ENCODE measurements at places on chromosomes 13 and 19.

- DNase-seq = no peak
Measured at GRCh38 chr19:44614313-44614712, 950 bp downstream of the IGSF23 start.

DNA sequence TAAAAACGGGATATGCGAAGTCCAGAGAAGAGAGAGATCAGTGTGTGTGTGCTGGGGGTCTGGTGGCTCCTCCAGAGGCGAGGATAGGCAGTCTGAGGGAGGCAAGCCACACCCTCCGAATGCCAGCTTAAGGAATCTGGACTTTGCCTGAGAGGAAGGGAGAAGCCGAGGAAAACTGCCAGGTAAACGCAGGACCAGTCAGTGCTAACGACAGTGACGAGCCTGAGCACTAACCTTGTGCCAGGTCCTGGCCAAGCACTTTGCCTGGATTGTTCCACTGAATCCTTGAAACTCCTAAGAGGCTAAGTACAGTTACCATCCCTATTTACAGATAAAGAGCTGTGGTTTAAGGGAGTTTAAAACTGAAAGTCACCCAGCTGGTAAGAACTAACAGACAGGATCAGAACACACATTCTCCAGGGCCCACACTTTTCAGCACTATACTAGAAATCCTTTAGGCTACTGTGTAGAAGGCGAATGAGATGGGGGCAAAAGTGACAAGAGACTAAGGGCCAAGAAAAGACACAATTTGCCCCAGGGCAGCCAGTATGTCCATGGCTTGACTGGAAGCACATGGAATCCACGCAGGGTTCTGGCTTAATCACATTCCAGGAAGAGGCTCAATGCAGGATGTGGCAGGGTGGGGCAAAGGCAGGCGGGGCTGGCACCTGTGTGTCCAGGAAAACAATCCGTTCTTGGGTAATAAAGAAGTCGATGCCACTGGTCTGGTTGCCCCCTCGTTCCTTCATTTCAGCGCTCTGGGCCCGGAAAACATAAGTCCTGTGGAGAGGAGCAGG lies 15.1 kb downstream of the SMG9 start:
- DNase-seq = no peak

DNA sequence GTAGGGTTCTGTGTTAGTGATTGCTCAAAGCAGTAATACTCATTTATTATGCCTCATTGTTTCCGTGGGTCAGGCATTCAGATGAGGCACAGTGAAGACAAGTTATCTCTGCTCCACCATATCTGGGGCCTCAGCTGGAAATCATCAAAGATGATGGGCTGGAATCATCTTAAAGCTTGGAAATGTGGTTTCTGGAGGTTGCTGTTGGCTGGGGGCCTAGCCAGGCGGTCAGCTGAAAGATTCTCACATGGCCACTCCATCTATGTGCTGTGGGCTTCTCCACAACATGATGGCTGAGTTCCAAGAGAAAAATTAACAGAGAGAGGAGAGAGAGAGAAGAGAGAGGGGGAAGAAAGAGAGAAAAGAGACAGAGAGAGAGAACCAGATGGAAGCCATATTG lies 75.5 kb downstream of the OLFM4 start:
- DNase-seq = no peak

DNA sequence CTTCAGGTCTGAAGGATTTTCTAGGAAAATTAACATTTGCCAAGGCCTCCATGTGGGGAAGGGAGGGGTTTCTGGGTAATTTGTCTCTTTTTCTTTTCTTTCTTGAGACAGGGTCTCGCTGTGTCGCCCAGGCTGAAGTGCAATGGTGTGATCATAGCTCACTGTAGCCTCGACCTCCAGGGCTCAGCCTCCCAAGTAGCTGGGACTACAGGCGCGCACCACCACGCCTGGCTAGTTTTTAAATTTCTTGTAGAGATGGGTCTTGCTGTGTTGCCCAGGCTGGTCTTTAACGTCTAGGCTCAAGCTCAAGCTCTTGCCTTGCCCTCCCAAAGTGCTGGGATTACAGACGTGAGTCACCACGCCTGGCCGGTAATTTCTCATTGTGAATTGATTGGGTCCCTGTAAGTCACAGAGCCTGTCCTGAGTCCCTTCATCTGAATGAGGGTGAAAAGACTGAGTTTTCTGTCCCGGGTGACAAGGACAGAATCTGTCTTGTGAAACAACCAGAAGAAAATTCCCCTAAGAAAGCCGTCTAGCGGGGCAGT lies 10.0 kb upstream of the SPC24 start:
- no peak for DNase-seq

GRCh38 chr19:48108997-48109782 lies 1.4 kb downstream of the PLA2G4C start:
- DNase-seq = no peak
